ENCODE measurements at places on chromosomes 16 and 17.

GRCh38 chr17:5200360-5200759, 8.7 kb upstream of the ZNF594 start:
- no peaks in the 10 kb centered on the region for H3K36me3 ChIP-seq
- DNase-seq, result no peak
- H3K4me1 ChIP-seq, result no peaks in the 10 kb centered on the region
- H3K27me3 ChIP-seq, result no peaks in the 10 kb centered on the region

DNA sequence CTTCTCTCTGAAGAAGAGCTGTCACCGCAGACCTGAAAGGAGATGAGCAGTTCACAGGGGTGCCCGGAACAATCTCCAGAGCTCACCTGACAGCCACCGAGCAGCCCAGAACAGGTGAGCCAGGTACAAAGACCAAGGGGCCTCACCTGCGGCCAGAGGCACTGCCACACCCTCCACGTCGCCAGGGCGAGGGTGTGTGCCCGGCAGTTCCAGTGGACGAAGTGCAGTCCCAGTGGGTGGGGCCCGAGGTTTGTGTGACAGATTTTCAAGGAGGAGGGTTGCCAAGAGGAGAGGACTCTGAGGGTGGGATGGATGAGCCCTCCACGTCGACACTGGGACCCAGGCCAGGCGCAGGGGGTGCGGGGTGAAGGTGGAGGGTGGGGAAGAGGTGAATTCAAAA, 61.7 kb downstream of the SMPD3 start:
- H3K36me3 ChIP-seq, result no peaks in the 10 kb centered on the region
- H3K27me3 ChIP-seq, result no peaks in the 10 kb centered on the region
- no peak for DNase-seq
- H3K27ac ChIP-seq, result no peak overlapping the region
- H3K4me3 ChIP-seq, result no peak overlapping the region
- H3K4me1 ChIP-seq, result no peaks in the 10 kb centered on the region

- peak overlapping the region; percentile 91 for H3K27ac ChIP-seq
- H3K4me1 ChIP-seq, result peaks cover 56% of the 10 kb centered on the region
- peaks cover 5% of the 10 kb centered on the region for H3K36me3 ChIP-seq
- DNase-seq, result peak; percentile 40
- no peaks in the 10 kb centered on the region for H3K27me3 ChIP-seq
Observed at GRCh38 chr17:17837380-17837821, 615 bp upstream of the SREBF1 start.

- H3K36me3 ChIP-seq, result no peaks in the 10 kb centered on the region
- no peaks in the 10 kb centered on the region for H3K4me1 ChIP-seq
- H3K27me3 ChIP-seq, result no peaks in the 10 kb centered on the region
- peak; percentile 16 for DNase-seq
Observed at GRCh38 chr17:69802045-69802740, 272.8 kb upstream of the KCNJ16 start.

- DNase-seq, result no peak
- H3K36me3 ChIP-seq, result no peaks in the 10 kb centered on the region
- H3K27ac ChIP-seq, result no peak overlapping the region
- no peak overlapping the region for H3K4me3 ChIP-seq
- peaks cover 30% of the 10 kb centered on the region for H3K4me1 ChIP-seq
Observed at GRCh38 chr17:35766903-35767510, 6.3 kb downstream of the C17orf50 start.

DNA sequence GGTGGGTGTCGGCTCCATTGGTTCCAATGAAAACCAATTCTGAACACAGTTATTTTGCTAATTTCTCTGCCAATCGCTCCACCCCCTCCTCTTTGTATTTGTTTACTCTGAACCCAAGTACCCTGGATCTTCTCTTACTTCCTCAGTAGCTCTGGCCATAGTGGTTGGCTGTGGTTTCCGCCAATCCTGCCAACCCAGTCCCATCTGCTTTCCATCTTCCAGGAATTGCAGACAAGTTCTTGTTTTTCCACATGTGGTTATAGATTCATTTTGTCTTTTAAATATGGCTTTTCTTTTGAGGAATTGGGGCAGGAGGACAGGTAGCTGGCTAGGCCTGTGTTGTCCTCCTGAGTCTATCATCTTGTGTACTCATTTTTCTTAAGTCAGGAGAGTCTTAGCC, 92.0 kb downstream of the CYLD start:
- no peaks in the 10 kb centered on the region for H3K27me3 ChIP-seq
- H3K27ac ChIP-seq, result no peak overlapping the region
- H3K4me3 ChIP-seq, result no peak overlapping the region
- no peak for DNase-seq
- H3K4me1 ChIP-seq, result peaks cover 10% of the 10 kb centered on the region
- H3K36me3 ChIP-seq, result no peaks in the 10 kb centered on the region

DNA sequence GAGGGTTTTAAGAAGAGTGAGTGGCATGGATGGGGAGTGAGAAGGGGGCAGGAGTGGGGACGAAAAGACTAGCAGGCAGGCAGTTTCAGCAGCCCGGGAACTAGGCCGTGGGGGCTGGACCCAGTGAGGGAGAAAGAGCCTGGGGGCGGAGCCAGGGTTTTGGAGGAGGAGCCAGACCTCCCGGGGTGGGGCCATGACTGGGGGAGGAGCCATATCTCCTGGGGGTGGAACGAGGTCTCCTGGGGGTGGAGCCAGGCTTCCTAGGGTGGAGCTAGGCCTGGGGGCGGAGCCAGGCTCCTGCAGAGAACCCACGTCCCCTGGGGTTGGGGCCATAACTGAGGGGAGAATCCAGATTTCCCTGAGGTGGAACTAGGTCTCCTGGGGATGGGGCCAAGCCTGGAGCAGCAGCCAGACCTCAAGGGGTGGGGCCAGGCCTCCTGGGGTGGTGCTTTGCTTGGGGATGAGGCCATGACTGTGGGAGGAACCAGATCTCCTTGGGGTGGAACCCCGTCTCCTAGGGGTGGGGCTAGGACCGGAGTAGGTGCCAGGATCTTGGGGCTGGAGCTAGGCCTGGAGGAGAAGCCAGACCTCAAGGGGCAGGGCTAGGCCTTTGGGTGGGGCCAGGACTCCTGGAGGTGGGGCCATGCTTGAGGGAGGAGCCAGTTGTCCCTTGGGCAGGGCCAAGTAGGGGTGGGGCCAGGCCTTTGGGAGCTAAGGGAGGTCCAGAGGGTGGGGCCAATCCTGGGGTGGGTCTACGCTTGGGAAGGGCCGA, 41.7 kb upstream of the JPH3 start:
- H3K4me3 ChIP-seq, result no peak overlapping the region
- no peaks in the 10 kb centered on the region for H3K27me3 ChIP-seq
- no peak overlapping the region for H3K27ac ChIP-seq
- no peaks in the 10 kb centered on the region for H3K36me3 ChIP-seq
- peaks cover 19% of the 10 kb centered on the region for H3K4me1 ChIP-seq
- DNase-seq, result peak; percentile 39

GRCh38 chr16:11432856-11433395, 87.7 kb downstream of the RMI2 start:
- H3K4me1 ChIP-seq, result no peaks in the 10 kb centered on the region
- H3K36me3 ChIP-seq, result no peaks in the 10 kb centered on the region
- H3K27me3 ChIP-seq, result no peaks in the 10 kb centered on the region

GRCh38 chr17:79997011-79997660, 38.5 kb downstream of the TBC1D16 start:
- no peak for DNase-seq
- H3K27me3 ChIP-seq, result no peaks in the 10 kb centered on the region

GRCh38 chr17:56593646-56594319, at the start of gene NOG:
Gene NOG, plus strand, starts transcription at chr17:56593699. Its CDS starts 525 bp downstream, at chr17:56594224.
- H3K27ac ChIP-seq, result peak within 1 kb of the TSS; percentile 4
- H3K4me1 ChIP-seq, result peaks cover 53% of the 10 kb centered on the region
- peak; percentile 84 for DNase-seq
- no peaks in the 10 kb centered on the region for H3K36me3 ChIP-seq
- peaks cover 40% of the 10 kb centered on the region for H3K27me3 ChIP-seq

DNA sequence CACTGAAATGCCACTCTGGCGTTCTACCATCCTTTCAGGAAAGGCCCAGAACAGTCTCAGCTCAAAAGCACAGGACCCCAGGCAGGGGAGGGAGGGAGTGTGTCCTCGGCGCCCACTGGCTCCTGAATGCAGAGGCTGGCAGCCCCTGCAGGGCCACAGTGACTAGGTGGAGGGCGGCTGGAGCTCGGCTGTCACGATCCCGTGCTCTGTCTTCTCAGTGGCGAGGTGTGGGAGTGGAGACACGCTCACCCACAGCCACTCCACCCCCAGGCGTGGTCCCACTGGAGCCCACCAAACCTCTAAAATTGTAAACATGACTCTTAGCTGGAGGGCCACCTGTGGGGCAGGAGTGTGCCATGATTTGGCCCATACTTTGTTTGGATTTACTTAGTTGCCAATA, 16.4 kb upstream of the FASN start:
- H3K4me1 ChIP-seq, result peaks cover 17% of the 10 kb centered on the region
- no peak overlapping the region for H3K27ac ChIP-seq
- DNase-seq, result no peak
- H3K36me3 ChIP-seq, result 0 out of 2 replicates have a peak, but pooled peaks cover 14% of the 10 kb centered on the region
- H3K27me3 ChIP-seq, result no peaks in the 10 kb centered on the region
- no peak overlapping the region for H3K4me3 ChIP-seq

DNA sequence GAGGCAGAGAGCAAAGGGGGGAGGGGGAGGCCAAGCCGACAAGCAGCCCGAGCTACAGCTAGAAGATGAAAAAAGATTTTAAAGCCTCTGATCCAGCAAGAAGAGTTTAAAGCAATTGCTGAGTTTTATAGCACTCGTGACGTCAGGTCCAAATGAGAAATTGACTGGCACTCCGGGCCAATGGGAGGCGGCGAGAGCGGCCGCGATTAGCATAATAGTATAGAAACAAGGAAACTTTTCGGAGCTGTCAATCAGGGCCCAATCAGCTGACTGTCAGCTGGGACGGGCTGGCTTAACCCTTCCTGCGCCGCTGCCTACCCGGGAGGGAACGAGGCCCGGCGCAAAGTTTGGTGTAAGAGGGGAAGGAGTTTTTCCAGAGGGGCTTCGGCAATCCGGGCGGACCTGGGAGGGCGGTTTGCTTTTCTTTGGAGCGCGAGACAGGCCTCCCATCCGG, at the start of gene MAF:
TSS of gene MAF (minus strand) at position 100 of the 454 bp plus-strand sequence. CDS start 835 bp downstream, outside the sequence.
- peak within 1 kb of the TSS; percentile 64 for H3K4me3 ChIP-seq
- peaks cover 10% of the 10 kb centered on the region for H3K4me1 ChIP-seq
- no peaks in the 10 kb centered on the region for H3K36me3 ChIP-seq

DNA sequence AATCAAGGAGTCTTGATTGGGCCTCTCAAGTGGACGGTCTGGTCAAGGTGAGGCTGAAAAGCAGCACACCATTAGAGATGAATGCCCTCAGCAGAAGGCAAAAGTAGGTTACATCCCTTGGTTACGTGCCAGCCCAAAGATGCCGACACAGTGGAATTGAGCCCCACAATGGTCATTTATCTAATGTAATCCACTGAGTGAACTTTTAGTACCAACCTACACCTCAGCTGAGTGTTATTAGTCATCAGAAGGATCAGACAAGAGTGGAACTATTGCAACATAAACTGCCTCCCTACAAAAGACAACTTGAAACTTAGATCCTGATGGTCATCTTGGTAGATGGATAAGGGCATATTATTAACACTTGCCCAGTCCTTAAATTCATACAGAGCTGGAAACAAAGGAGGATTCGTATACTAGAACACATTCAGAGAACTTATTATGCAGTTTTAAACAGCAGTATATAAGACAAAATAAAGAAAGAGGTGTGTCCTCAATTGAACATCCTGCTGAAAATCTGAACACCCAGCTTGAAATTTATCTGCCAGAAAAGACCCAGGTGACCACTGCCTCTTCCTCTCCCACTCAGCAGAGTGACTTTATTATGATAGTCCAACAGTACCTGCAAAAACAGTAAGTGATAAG, 2.8 kb downstream of the DCUN1D3 start:
- H3K4me1 ChIP-seq, result peaks cover 19% of the 10 kb centered on the region
- H3K27me3 ChIP-seq, result no peaks in the 10 kb centered on the region
- no peak for DNase-seq

GRCh38 chr16:57020651-57021050, 31.3 kb downstream of the NLRC5 start:
- no peak overlapping the region for H3K27ac ChIP-seq
- no peak overlapping the region for H3K4me3 ChIP-seq
- H3K27me3 ChIP-seq, result no peaks in the 10 kb centered on the region
- peaks cover 82% of the 10 kb centered on the region for H3K36me3 ChIP-seq

- DNase-seq, result peak; percentile 39
- H3K27me3 ChIP-seq, result peaks cover 27% of the 10 kb centered on the region
- no peaks in the 10 kb centered on the region for H3K36me3 ChIP-seq
- H3K4me1 ChIP-seq, result no peaks in the 10 kb centered on the region
Observed at GRCh38 chr16:2816751-2817339, at the start of gene PRSS21. Gene PRSS21, plus strand, starts transcription at chr16:2817237. Its CDS starts 32 bp downstream, at chr16:2817269.

GRCh38 chr16:56844056-56844455, 21.0 kb upstream of the SLC12A3 start:
- no peak overlapping the region for H3K4me3 ChIP-seq
- H3K27ac ChIP-seq, result no peak overlapping the region
- peaks cover 15% of the 10 kb centered on the region for H3K4me1 ChIP-seq
- no peaks in the 10 kb centered on the region for H3K27me3 ChIP-seq
- DNase-seq, result no peak
- peaks cover 41% of the 10 kb centered on the region for H3K36me3 ChIP-seq

- no peaks in the 10 kb centered on the region for H3K36me3 ChIP-seq
- no peak for DNase-seq
- H3K4me1 ChIP-seq, result no peaks in the 10 kb centered on the region
- H3K27me3 ChIP-seq, result no peaks in the 10 kb centered on the region
Observed at GRCh38 chr17:3598078-3598477, 11.1 kb downstream of the TRPV1 start.

- DNase-seq, result no peak
- no peaks in the 10 kb centered on the region for H3K27me3 ChIP-seq
- peaks cover 10% of the 10 kb centered on the region for H3K4me1 ChIP-seq
Observed at GRCh38 chr17:46737326-46737725, 81.2 kb downstream of the WNT3 start.

GRCh38 chr16:12337871-12338655, 361.5 kb downstream of the SNX29 start:
- DNase-seq, result no peak
- no peak overlapping the region for H3K27ac ChIP-seq
- H3K4me3 ChIP-seq, result no peak overlapping the region

- DNase-seq, result no peak
- no peaks in the 10 kb centered on the region for H3K4me1 ChIP-seq
- H3K27me3 ChIP-seq, result no peaks in the 10 kb centered on the region
- H3K27ac ChIP-seq, result no peak overlapping the region
- no peaks in the 10 kb centered on the region for H3K36me3 ChIP-seq
- no peak overlapping the region for H3K4me3 ChIP-seq
Observed at GRCh38 chr16:61681124-61681523, 355.1 kb downstream of the CDH8 start.

DNA sequence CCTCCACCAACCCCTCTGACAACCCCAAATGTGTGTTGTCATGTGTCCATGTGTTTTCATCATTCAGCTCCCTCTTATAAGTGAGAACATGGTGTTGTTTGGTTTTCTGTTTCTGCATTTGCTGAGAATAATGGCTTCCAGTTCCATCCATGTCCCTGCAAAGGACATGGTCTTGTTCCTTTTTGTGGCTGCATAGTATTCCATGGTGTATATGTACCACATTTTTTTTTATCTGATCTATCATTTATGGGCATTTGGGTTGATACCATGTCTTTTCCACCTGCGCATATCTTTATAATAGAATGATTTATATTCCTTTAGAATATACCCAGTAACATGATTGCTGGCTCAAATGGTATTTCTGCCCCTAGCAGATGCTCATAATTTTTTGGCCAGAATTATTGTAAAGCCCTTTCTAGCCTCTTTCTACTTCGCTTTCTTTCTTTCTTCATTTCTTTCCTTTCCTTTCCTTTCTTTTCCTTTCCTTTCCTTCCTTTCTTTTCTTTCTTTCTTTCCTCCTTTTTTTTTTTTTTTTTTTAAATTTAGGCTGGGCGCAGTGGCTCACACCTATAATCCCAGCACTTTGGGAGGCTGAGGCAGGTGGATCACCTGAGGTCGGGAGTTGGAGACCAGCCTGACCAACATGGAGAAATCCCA, 12.7 kb downstream of the REXO5 start:
- H3K27me3 ChIP-seq, result no peaks in the 10 kb centered on the region
- no peaks in the 10 kb centered on the region for H3K4me1 ChIP-seq
- H3K4me3 ChIP-seq, result no peak overlapping the region
- DNase-seq, result no peak
- H3K27ac ChIP-seq, result no peak overlapping the region
- H3K36me3 ChIP-seq, result peaks cover 88% of the 10 kb centered on the region
